Breast epithelium (tissue), 4 donors: ENCODE measurements at places on chromosomes 5 and 9. TPM values are rescaled to one million over a fixed set of nuclear protein-coding genes. Genes with fewer than 3 reads are reported as not detected.
A peak's percentile ranks its signal among the peaks of the same experiment; 100 is the strongest.

DNA sequence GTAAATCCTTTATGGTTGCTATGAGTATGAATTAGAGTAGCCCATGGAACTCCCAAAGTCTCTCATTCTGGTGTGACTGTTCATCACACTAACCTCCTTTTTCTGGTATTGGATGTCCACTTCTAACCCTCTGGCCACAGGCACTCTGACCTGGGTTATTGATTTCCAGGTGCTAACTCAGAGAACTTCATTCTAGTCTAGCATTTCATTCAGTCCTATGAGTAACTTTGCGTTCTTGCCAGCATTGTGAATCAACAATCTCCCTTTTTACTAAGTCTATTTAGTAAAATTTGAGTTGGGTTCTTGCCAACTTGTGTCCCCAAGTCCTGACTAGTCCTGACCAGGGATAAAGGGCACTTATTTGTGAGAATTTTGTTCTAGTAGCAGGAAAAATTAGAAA, 103.5 kb downstream of the SNX18 start:
- no peaks in the 10 kb centered on the region for H3K36me3 ChIP-seq
- no peak overlapping the region for H3K4me3 ChIP-seq
- H3K27me3 ChIP-seq: no peaks in the 10 kb centered on the region
- DNase-seq: no peak
- no peaks in the 10 kb centered on the region for H3K4me1 ChIP-seq

DNA sequence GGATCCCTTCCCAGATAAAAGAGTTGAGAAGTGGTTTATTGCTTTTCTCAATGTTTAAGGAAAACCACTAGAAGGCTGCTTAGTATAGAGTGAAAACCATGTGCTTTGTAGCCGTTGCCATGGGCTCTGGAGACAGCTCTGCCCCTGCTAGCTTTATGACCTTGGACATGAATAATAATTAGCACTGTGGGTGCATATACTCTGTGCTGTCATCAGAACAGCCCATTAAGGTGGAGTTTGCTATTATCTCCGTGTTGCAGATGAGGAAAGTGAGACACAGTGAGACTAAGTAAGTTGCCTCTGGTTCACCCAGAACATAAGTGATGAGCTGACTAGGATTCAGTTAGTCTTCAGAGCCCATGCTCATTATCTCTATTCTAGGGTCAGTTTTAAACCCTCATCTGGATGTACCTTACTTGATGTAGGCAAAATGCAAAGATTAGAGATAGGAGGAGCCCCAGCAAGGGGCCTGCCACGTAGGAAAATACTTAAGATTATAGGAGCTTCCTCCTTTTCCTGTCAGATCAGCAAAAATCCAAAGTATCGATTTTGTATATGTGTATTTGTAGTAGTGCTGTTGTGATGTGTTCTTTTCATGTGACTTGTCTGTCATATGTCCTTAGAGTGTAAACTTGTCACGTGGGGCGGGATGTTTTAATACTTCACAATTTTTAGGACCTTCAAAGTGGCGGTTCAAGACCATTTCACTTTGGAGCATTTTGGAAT, 102.5 kb downstream of the TLE4 start:
- H3K4me1 ChIP-seq: no peaks in the 10 kb centered on the region
- no peaks in the 10 kb centered on the region for H3K36me3 ChIP-seq
- no peak for DNase-seq
- no peaks in the 10 kb centered on the region for H3K27me3 ChIP-seq
- no peak overlapping the region for H3K27ac ChIP-seq

DNA sequence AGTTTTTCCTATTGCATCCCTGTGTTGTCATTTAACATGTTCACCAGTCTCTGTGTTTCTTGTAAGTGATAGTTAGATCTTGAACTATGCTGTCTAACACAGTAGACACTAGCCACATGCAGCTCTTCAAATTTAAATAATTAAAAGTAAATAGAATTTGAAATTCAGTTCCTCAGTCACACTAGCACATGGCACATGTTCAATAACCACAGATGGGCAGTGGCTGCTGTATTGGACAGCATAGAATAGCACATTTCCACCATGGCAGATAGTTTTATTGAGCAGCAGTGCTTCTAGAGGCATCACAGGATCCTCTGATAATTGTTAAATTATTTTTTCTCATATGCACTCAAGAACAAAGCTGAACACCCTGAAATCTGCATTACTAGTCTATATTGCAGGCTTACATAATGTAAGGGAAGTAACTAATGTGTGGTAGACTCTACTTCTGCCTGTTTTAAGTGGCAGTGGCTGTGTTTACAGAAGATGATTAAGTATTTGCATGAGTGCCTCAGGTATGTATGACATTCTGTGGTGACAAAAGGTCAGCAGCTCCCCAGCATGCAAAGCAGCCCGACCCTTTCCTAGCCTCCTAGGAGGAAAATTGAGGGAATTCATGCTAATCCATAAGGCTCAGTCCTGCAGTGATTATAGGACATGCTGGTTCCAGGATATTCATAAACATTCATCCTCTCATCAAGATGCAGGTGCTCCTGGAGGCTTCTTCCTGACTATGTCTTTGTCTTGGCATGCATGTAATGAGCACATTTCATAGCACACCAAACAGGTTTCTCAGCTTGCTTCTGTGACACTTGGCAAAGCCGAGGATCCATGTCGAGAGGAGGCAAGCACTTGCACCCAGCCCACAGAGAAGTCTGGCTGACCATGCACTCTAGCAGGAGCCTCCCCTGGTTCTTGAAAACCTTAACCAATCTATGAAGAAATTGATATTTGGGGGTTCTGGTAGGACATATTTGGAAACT, 45.5 kb downstream of the SH3RF2 start:
- H3K4me1 ChIP-seq: peaks cover 5% of the 10 kb centered on the region
- H3K27me3 ChIP-seq: no peaks in the 10 kb centered on the region
- no peak overlapping the region for H3K4me3 ChIP-seq
- DNase-seq: no peak

DNA sequence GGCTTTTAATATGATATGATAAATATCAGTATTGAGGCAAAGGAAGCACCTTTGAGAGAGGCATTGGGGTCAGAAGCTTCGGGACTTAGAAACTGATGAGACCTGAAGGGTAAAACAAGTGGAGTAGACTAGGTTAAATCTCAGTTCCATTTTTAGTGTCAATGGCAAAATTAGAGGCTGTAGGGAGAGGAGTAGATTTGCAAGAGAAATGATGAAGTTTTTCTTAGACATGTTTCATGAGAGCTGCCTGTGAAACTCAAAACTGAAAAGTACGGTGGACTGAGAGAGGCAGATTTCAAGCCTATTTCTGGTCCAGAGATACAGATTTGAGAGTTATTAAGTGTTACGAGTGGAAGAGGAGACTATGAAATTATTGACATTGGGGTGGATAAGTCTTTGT, 278.5 kb downstream of the TAF11L14 start:
- no peak for DNase-seq
- no peaks in the 10 kb centered on the region for H3K4me1 ChIP-seq
- no peak overlapping the region for H3K27ac ChIP-seq
- no peaks in the 10 kb centered on the region for H3K36me3 ChIP-seq
- no peaks in the 10 kb centered on the region for H3K27me3 ChIP-seq

- H3K36me3 ChIP-seq: no peaks in the 10 kb centered on the region
- DNase-seq: no peak
- no peak overlapping the region for H3K27ac ChIP-seq
- no peaks in the 10 kb centered on the region for H3K27me3 ChIP-seq
- no peak overlapping the region for H3K4me3 ChIP-seq
Observed at GRCh38 chr5:57219386-57219785, 45.5 kb downstream of the GPBP1 start.

DNA sequence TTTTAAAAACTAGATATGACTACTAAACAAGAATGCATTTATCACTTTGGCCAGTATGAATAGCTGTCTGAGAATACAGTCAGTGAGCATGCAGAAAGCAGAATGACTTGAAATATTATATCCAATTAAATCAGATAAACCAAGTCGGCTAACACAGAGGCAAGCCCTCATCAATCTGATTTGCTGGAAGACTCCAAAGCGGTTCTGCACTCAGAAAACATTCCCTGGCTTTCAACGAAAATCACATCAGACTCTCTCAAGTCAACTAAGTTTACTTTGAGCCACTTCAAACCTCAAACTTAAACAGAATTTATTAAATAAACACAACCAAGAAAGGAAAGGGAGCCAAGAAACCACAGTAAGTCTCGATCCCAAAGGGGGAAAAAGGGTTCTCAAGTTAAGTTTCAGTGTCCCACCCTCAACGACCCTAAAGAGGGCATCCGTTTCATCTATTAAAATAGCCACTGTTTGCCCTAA, 1.4 kb downstream of the MYO10 start:
- no peaks in the 10 kb centered on the region for H3K27me3 ChIP-seq
- DNase-seq: no peak
- no peaks in the 10 kb centered on the region for H3K36me3 ChIP-seq
- H3K4me1 ChIP-seq: no peaks in the 10 kb centered on the region

- H3K27me3 ChIP-seq: no peaks in the 10 kb centered on the region
- peaks cover 9% of the 10 kb centered on the region for H3K4me1 ChIP-seq
- peak overlapping the region; percentile 66 for H3K4me3 ChIP-seq
- no peak overlapping the region for H3K27ac ChIP-seq
- DNase-seq: no peak
Observed at GRCh38 chr9:130433168-130433946, 11.4 kb upstream of the ASS1 start.

DNA sequence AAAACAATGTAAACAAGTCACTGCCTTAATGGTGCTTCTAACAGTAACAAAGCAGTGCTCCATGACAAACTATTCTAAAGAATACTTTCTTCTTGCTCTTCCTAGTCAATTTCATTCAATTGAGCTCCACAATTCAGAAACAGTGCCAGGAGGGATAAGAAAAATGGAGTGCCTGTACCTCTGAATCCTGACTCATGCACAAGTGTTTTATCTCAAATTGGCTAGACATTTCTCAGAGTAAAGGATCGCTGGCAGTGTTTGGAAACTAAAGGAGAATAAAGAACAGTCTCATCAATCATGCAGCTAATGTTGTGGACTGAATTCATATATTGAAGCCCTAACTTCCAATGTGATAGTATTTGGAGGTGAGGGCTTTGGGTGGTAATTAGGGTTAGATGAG, 27.6 kb downstream of the SLC25A51 start:
- H3K36me3 ChIP-seq: no peaks in the 10 kb centered on the region
- H3K27me3 ChIP-seq: no peaks in the 10 kb centered on the region
- no peak for DNase-seq
- H3K27ac ChIP-seq: no peak overlapping the region

Gene INSL4
- total RNA-seq: not detected
